ENCODE measurements at places on chromosomes 7 and 10.

- DNase-seq, result no peak
Observed at GRCh38 chr7:133344275-133344674, 91.4 kb downstream of the EXOC4 start.

DNA sequence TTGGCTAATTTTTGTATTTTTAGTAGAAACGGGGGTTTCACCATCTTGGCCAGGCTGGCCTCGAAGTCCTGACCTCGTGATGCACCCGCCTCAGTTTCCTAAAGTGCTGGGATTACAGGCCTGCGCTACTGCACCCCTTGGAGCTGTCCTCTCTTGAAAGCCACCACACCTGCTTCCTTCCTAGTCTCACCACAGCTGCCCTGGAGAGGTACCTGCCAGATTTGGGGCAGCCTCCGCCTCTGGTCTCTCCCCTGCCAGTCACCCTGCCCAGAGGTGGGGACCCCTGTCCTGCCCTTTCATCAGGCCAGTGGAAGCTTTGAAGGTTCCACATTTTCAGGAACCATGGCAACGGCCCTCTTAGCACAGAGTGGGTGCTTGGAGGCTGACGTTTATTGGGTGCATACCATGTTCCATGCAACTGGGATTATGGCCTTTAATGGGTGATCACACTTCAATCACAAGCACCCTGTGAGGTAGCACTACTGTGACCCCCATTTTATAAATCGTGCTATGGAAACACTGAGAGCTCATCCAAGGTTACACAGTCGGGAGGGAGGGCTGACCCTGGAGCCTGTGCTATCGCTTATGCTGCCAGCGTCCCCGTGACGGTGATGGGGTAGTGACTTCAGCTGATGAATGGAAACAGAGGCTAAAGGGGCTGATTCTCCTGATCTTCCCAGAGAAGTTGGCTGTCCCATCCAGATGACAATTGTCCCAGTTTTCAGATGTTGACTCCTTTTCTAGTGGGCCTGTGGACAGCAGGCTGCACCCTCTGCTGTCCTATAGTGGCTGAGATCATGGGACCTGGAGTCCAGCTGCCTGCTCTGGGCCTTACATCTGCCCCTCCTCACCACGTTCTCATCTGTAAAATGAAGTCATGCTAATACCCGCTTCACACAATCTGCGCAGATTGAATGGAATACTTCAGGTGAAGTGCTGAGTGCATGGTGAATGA lies 11.5 kb upstream of the FGFR2 start:
- DNase-seq, result no peak

DNA sequence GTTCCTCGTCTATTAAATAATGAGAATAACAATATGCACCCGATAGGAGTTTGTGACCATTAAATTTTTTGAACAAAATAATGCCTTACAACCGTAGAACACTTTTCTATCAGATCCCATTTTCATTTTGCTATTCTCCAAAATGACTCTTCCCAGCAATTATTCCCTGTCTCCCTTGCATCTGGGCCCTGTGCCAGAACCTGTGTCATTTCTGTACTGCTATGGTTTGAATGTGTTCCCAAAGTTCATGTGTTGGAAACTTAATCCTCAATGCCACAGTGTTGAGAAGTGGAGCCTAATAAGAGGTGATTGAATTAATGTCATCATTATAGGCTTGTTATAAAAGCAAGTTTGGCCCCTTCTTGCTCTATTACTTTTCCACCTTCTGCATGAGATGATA lies 33.2 kb upstream of the SMNDC1 start:
- DNase-seq, result no peak

GRCh38 chr7:97043281-97043680 lies 18.6 kb upstream of the DLX5 start:
- no peak for DNase-seq

- no peak for DNase-seq
Observed at GRCh38 chr7:71272509-71273490, 140.9 kb downstream of the GALNT17 start.

- DNase-seq, result no peak
Observed at GRCh38 chr7:19617901-19618300, 90.9 kb downstream of the POLR1F start.

DNA sequence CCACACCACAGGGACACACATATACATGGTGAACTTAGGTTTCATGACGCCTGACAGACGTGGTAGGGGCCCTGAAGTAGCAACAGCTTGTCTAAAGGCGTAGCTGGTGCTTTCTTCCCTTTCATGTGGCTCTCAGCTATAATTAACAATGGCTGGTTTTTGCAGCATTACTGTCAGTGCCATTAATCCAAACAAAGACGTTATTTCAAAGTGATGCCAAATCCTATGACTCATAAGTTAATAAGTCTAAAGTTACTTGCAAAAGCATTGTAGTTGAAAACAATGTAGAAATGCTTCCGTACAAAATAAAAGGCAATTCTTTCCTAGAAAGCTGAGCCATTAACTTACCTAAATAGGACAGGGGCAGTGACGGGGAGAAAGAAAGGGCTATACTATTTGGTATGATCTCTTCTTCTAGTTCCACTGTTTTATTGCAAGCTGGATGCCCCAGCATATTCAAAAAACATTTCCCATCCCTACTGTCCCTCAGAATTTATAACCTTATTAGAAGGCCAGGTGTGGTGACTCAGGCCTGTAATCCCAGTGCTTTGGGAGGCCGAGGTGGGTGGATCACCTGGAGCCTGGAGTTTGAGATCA lies 105.4 kb downstream of the ODAD2 start:
- no peak for DNase-seq

GRCh38 chr10:30026080-30026479 lies 33.3 kb downstream of the JCAD start:
- no peak for DNase-seq

DNA sequence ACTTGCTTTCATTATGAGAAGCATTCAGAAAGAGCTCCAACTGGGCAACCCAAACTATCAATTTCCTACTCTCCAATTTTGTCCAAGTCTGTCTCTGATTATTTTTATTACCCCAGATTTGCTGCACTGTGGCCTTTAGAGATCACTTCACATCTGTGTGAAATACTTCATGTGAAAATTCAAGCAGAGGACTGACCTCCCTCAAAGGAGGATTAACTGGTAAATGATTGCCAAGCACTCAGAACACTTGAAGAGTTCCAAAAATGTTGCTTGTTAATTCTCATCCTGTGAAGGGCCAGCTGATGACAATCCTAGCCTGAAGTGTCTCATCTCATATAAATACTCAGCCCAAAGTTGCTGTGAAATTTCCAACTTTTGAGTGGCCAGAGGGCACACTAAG lies 182.8 kb upstream of the DGKB start:
- no peak for DNase-seq

DNA sequence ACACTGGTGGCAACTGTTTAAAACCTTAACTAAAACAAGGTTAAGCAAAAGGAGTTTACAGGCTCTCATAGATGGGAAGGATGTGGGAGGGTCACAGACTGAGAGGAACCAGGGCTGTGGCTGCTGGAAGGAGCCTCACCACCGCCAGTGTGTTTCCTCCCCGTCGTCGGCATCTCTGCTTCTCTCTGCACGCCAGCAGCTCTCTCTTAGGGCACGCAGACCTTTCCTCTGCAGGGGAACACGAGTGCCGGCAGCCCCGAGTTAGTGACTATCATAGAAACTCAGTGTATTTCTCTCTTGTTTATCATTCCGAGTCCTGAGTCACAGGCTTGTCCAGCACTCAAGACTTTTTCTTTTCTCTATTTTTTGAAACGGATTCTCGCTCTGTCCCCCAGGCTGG lies 8.1 kb upstream of the SH2D4B start:
- no peak for DNase-seq

DNA sequence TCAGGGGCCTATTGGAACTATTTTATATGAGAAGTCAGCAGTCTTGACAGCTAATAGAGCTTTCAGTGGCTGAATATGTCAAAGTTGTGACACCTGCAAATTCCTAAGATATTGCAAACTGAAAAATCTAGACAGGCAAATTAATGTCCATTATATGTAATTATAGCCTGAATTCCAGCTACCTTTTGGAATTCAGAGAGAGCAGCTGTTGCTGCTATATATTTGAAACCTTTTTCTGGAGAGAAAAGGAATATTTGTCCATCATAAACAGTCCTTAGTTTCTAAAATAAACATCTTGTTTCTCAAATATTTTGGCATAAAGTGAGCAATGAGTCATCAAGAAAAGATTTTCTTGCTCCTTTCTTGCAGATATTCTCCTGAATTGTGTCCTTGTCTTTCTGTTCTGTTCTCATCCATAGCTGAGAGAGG lies 408.9 kb upstream of the SEMA3D start:
- no peak for DNase-seq

- no peak for DNase-seq
Observed at GRCh38 chr7:157807510-157807909, 470.7 kb downstream of the DNAJB6 start.

DNA sequence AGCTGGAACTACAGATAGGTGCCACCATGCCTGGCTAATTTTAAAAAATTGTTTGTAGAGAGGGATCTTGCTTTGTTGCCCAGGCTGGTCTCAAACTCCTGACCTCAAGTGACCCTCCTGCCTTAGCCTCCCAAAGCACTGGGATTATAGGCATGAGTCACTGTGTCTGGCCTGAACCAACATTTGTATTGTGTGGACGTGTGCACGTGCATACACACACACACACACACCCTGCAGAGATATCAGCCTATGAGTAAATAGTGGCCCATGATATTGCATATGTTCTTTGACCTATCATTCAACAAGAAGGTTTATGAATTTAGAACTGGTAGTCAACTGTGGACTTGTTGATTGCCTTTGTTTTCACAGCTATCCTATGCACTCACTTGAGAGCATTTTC lies 161.6 kb downstream of the BAMBI start:
- DNase-seq, result no peak

DNA sequence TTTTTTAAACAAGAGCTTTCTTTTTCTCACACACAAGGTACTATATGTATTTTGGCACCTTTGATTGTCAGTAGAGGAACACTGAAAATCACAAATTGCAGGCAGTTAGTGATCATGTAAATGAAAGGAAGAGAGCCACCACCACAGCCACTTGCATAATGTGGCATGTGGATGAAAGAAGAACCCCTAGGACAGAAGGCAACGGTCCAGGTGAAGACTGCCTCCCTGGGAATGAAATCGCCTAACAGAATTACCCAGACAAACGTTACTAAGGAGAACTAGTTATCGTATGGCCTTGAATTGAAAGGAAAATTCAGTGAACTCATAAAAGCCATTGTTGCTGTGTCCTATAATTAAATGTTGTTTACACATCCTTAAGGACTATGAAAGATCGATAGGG lies 41.2 kb upstream of the PTPRZ1 start:
- no peak for DNase-seq

GRCh38 chr10:96271016-96271815 lies at the start of gene BLNK:
Gene BLNK, minus strand, starts transcription at chr10:96271569. Its CDS starts 171 bp downstream, at chr10:96271398.
- DNase-seq, result peak; percentile 27

DNA sequence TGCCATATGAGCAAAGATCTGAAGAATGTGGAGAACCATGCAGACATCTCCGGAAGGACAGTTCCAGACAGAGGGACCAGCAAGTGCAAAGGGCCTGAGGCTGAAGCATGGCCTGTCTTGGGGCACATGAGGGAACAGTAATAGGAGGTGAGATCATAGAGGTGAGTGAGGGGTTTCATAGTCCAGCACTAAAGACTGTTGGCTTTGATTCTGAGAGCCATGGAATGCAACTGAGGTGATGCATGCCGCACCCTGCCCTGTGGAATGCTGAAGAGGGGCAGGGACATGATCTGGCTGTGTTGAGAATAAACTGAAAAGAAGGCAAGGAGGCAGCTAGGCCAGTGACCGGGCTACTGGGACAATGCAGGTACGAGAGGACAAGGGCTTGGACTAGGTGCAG lies 253.1 kb upstream of the KLF14 start:
- no peak for DNase-seq

DNA sequence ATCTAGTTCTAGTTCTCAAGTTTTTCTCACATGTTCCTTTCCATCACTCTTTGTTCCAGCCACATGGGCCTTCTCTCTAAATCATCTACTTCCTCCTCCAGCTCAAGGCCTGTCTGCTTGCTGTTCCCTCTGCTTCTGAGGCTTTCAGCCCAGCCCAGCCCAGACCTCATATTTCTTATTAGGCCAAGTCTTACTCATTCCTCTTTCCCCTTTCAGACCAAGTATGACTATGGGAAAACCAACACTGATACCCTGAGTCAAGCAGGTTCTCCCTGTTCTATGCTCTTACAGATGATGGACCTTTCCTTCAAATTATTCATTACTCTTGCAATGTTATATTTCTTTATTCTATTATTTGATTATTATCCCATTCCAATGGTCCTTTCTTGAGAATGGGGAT lies 80.3 kb upstream of the SEM1 start:
- no peak for DNase-seq

GRCh38 chr10:12617191-12618175 lies 268.1 kb downstream of the CAMK1D start:
- DNase-seq, result no peak

DNA sequence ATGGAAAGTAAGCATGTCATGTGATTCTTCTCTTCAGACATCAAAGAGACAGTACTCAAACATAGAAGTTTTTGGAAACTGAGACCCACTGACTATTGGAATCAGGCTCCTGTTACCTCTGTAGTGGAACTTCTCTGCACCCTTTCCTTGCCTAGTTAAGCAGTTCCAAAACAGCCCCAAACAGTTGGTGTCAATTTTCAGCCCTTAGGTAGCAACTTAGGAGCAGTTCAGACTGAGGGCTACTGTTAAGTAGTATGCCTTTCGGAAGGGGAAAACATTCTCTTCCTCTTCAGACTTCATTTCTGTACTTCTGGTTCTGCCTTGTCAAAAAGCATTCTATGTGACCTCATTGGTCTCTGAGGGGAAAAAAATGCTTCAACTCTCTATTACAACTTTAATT lies 85.7 kb downstream of the ZNF277 start:
- no peak for DNase-seq

DNA sequence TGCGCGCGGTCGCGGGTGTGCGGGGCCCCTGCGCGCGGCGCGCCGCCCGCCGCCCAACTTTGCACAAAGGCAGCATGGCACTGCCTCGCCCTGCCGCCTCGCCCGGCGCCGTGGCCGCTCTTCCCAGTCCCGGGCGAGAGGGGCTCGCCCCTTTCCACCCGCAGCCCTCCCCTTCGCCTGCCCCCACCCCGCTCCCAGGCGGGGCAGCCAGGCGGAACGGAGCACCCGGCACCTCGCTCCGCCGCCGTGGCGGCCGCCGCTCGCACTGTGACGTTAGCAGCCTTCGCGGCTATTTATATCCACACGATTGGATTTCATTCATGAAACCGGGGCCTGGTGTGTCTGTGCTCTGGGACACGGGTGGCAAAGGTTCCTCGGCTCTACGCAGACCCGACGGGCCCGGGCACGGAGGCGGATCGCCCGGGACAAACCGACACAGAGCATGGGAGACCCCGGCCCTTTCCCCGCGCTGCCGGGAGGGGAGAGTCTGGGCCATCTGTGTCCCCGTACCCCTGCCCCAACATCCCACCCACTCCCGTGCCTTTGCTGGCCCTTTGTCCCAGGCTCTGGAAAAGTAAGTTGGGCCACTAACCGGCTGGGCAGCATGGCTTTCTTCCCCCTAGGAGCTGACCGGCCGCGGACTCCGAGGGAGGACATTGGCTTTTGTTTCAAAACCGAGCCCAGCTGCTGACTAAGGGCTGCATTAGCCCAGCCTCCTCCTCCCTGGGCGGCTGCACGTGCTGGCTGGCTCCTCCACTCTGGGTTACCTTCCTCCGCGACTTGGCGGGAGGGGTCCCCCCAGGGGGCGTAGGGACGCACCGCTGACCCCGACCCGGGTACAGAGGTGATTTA lies at the start of gene RHOBTB1:
RHOBTB1 (minus strand) TSS at position 128 of the 852 bp plus-strand sequence. CDS start 32,643 bp downstream, outside the sequence.
- DNase-seq, result peak; percentile 88

GRCh38 chr10:76398043-76398710 lies 966.8 kb downstream of the LRMDA start:
- no peak for DNase-seq

Measured in putamen (tissue), 1 donor.